Jurkat, Clone E6-1 (cell line): ENCODE measurements at places on chromosomes 3 and 15.

DNA sequence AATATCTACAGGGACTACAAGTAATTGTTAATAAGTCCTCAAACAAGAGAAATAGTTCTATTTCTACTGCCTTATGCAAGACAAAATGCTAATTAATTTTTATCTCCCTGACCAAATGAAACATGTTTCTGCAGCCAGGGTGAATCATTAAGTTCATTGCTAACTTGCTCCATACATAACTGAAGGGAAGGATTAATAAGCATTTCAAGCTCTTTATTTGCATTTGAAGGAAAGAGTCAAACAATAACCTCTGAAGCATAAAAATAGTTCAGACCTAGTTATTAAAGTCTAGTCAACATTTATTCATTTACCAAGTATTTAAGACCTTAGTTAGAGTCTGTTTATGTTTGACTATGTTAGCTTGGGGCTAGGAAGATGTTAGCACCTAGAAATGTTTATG is 120.0 kb downstream of the ATP1B3 start:
- no peak for DNase-seq

DNA sequence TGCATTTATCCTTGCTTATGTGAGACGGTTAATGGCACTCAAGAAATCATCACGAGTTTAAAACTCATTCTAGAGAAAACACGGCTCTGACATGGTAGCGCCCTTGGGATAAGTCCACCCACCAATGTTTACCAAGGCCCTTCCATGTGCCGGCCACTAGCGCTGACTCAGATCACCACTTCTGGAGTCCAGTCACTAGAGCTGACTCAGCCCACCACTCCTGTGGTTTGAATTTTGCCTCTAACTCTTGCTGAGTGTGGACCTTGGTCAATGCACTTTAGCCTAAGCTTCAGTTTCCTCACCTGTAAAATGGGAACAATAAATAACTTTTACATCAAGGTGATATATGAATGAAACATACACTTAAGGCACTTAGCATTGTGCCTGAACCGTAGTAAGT is 358.4 kb upstream of the PROK2 start:
- no peak for DNase-seq

DNA sequence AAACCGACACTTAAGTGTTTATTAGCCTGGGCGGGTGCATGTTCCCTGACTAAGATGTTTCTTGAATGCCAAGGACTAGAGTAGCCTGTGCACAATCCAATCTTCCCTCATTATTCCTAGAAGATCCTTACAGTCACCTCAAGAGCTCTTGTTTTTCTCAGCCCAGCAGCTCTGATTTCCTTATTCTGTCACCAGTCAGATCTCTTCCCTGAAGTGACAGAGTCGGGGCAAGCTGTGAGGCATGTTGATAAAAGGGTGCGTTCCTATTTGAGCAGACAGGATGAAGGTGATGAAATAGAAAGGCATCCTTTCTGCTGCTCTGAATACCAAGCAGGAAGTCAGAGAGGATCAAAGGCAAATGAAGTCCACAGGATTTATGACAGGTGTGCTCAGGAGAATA is 125.6 kb upstream of the MCTP2 start:
- no peak for DNase-seq

DNA sequence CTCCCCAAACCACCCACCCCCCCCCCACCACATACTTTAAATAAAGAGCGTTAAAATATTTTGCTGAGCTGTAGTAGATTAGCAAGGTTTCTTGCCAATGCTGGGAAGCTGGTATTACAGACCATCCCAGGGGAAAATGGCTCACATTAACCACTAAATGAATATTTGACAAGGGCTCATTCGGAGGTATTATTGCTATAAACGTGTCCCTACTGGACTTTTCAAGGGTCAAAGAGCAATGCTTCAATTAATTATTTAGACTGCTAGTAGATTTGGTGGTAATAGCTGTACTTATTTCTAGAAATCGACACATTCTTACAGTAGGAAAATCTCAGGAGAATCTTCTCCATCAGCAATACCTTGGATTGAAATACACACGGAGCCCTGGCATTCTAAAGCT is 5.2 kb downstream of the SOX2 start:
- DNase-seq: no peak

DNA sequence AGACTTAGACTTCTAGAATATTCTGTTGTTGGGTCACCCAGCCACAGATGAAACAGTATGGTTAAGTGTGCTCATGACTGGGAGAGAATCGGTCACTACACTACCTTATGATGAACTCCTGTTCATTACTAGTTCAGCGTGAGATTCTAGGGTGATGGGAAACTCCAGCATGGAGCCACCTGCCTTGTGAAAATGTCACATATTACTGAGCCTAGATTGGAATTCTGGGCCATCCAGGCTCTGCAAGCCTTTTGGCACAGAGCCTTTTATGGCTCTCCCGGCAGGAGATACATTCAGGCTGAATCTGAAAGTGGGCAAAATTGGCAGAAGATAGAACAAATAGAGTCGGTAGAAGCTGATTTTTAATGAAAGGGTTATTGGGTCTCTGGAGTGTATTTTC is 19.0 kb downstream of the NANOGP8 start:
- no peak for DNase-seq

DNA sequence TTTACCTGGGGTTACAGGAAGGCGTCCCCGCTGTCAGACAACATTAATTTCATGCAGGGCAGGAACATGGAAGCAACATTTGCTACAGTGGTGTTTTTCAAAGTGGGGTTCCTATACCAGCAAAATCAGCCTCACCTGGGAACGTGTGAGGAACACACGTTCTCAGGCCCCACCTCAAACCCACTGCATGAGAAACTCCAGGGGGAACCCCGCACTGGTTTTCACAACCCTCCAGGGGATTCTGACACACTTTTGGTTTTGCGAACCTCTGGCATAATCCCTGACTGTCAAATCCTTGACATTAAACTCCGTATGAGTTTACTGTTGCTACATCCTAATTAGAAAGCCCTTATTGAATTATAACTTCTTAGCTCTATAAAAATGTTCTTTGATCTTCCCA is 127.7 kb downstream of the LRRK1 start:
- no peak for DNase-seq

- DNase-seq: no peak
Observed at GRCh38 chr15:63374686-63375520, 6.7 kb downstream of the CA12 start.

- no peak for DNase-seq
Observed at GRCh38 chr3:12970684-12971083, 102.5 kb downstream of the IQSEC1 start.

- no peak for DNase-seq
Observed at GRCh38 chr3:54134713-54135112, 12.4 kb downstream of the CACNA2D3 start.

- no peak for DNase-seq
Observed at GRCh38 chr3:57512166-57512565, 32.0 kb downstream of the DNAH12 start.

DNA sequence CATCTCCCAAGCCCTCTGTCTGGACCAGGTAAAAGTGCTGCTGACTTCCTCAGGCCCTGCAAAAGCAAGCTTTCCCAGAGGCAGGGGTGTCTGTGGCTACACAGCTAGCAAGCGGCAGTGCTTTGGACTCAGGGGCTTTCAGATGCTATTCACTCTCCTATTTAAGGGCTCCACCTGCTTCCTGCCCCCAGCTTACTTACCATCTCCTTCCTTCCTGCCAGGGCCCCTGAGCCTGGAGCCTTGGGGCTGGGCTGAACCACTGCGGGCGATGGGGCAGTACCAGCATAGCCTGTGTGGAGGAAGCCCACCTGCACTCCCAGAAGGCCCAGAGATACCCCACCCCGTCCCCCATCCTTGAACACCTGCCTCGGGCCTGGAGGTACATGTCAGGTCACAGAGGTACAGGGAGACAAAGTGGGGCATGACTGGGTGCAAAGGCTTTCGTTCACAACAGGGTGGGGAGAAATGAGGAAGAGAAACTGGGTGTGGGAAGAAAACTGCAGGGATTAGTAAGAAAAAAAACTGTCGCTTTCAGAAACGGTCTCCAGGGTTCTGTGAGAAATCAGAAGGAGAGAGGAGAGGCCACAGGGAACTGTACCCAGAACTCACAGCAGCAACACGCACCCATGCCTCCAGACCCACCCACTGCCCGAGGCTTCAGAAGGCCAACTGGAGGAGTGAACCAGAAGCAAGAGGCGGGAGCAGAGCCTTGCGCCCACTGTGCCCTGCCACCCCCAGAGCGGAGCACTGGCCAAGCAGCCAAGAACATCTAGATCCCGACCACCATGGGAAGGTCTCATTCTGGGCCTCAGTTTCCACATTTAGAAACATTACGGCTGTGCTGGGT is 49.5 kb downstream of the CCDC12 start:
- DNase-seq: peak; percentile 87
